WTC11 (cell line): ENCODE measurements at places on chromosomes 16 and 17.

- no peak overlapping the region for H3K27ac ChIP-seq
- H3K4me1 ChIP-seq, result no peaks in the 10 kb centered on the region
Measured at GRCh38 chr17:35189291-35189690, 4.9 kb downstream of the SLC35G3 start.

DNA sequence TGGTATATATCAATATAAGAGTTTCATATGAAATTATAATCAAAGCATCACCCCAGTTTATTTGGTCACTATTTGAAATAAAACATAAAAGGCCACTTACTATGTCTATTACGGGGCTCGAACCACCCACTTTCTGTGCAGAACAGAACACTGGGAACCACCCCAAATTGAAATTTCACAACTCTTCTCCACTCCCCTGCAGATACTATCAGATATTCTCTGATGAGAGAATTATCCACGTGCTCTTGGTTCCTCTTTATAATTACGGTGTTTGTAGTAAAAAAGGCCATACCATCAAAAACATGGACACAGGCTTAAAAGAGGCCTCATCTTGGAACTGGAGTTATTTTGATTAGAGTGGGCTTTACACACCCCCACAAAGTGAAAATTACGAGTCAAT is 82.8 kb downstream of the WDR59 start:
- H3K27me3 ChIP-seq, result no peaks in the 10 kb centered on the region
- H3K4me1 ChIP-seq, result peaks cover 15% of the 10 kb centered on the region
- H3K27ac ChIP-seq, result no peak overlapping the region
- H3K4me3 ChIP-seq, result no peak overlapping the region

DNA sequence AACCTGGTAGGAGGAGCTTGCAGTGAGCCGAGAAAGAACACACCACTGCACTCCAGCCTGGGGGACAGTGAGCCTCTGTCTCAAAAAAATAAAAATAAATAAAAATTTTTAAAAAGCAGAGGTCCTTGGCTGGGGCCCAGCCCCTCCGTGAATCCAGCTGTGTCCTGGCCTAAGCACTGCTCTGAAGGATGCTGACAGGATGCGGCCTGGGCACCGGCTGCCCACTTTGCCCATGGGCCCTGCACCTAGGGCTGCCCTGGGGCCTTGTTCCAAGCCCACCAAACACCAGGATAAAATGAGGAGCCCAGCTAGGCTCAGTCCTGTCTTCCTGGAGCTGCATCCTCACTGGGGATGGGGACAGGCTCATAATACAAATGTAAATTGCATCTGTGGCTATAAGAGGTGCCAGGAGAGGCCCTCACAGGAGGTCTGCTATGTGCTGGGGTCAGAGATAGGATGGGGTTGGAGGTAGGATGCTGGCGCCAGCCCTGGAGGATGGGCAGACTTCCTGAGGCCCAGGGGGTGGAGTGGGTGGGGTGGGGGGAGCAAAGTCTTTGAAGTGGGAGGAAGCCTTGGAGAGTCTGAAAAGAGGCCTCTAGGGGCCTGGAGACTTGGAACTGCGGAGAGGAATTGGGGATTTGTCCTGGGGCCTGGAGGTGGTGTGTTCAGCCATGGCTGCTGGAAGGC is 6.2 kb downstream of the C16orf89 start:
- H3K4me1 ChIP-seq, result peaks cover 23% of the 10 kb centered on the region
- H3K27me3 ChIP-seq, result no peaks in the 10 kb centered on the region; the same call in 1 of the 2 replicates
- no peak for DNase-seq

- DNase-seq, result no peak
- no peaks in the 10 kb centered on the region for H3K27me3 ChIP-seq
- no peak overlapping the region for H3K27ac ChIP-seq
- peaks cover 9% of the 10 kb centered on the region for H3K36me3 ChIP-seq
- peaks cover 18% of the 10 kb centered on the region for H3K4me1 ChIP-seq
Measured at GRCh38 chr16:4800290-4801041, 2.0 kb downstream of the ROGDI start.

- no peaks in the 10 kb centered on the region for H3K4me1 ChIP-seq
- peaks cover 27% of the 10 kb centered on the region for H3K36me3 ChIP-seq
- H3K27me3 ChIP-seq, result no peaks in the 10 kb centered on the region
- H3K4me3 ChIP-seq, result no peak overlapping the region
- DNase-seq, result no peak
Measured at GRCh38 chr16:81357711-81358260, 43.0 kb downstream of the GAN start.

GRCh38 chr17:67375054-67375427 is 2.0 kb upstream of the PITPNC1 start:
- no peak for DNase-seq
- peak overlapping the region; percentile 81 for H3K4me3 ChIP-seq
- H3K36me3 ChIP-seq, result peaks cover 11% of the 10 kb centered on the region
- H3K27ac ChIP-seq, result no peak overlapping the region

- H3K4me1 ChIP-seq, result peaks cover 16% of the 10 kb centered on the region
- H3K36me3 ChIP-seq, result peaks cover 12% of the 10 kb centered on the region
- no peak for DNase-seq
- H3K27me3 ChIP-seq, result peaks cover 3% of the 10 kb centered on the region; the same call in 1 of the 2 replicates
- no peak overlapping the region for H3K4me3 ChIP-seq
Measured at GRCh38 chr16:17964196-17964595, 372.3 kb downstream of the NPIPA8 start.

GRCh38 chr16:68656751-68657150 is 11.6 kb downstream of the CDH3 start:
- DNase-seq, result no peak
- H3K27ac ChIP-seq, result no peak overlapping the region
- no peak overlapping the region for H3K4me3 ChIP-seq

DNA sequence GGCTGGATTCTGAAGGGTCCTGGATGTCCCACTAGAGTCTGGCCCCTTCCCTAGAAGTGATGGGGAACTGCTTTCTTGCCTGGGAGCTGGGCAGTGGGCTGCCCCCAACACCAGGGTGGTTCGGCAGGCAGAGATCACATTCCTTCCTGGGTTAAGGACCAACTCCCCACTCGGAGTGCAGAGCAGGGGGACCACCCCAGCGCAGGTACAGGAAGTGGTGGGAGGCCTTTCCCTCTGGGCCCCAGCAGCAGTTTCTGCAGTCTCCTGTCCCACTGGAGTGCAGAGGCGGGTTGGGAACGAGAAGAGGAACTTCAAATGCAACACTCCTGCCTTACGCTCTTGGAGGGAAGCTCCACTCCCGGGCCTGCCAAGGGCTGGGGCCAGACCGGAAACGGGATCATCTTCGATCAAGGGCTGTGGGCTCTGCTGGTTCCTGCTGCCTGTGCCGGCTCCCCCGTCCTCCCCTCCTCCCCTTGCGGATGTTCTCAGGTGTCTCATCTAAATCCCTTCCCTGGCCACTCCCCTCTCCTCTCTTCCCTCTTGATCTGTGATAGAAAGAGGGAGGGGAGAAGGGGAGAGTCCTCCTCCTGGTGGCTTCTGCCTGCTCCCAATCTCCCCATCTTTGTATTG is 9.0 kb upstream of the NGFR start:
- H3K27ac ChIP-seq, result peak overlapping the region; percentile 89; the same call in 1 of the 2 replicates
- peaks cover 65% of the 10 kb centered on the region for H3K4me1 ChIP-seq
- H3K27me3 ChIP-seq, result peaks cover 14% of the 10 kb centered on the region
- H3K36me3 ChIP-seq, result no peaks in the 10 kb centered on the region
- peak; percentile 87 for DNase-seq
- H3K4me3 ChIP-seq, result peak overlapping the region; percentile 35

DNA sequence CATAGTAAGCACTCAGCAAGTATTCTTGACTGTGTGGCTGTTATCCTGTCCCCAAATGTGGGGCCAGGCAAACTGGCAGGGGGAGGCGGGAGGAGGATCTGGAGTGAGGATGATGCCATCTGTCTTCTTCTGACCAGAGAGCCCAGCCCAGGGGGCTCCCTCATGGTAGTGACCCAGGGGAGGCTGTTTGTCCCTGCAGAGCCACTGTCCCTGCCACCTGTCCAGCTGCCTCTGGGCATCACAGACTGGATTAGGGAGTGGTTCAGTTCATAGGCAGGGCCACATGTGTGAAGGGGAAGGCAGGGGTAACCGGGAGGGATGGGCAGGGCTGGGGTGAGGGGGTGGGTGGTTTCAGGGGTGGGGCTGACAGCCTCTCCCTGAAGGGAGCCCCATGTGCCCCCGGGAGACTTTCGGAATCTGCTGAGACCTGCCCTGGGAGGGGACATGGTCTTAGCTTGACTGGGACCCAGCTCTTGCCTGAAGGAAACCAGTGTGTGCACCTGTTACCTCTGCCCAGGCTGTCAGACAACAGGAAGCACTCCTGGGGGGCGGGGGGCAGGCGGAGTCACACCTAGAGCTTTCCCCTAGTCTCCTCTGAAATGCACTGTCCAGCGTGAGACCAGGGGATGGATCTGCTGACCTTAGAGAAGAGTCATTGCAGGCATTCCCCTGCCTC is 15.2 kb downstream of the ARHGAP23 start:
- no peak overlapping the region for H3K27ac ChIP-seq
- DNase-seq, result no peak
- no peak overlapping the region for H3K4me3 ChIP-seq
- H3K4me1 ChIP-seq, result peaks cover 54% of the 10 kb centered on the region

DNA sequence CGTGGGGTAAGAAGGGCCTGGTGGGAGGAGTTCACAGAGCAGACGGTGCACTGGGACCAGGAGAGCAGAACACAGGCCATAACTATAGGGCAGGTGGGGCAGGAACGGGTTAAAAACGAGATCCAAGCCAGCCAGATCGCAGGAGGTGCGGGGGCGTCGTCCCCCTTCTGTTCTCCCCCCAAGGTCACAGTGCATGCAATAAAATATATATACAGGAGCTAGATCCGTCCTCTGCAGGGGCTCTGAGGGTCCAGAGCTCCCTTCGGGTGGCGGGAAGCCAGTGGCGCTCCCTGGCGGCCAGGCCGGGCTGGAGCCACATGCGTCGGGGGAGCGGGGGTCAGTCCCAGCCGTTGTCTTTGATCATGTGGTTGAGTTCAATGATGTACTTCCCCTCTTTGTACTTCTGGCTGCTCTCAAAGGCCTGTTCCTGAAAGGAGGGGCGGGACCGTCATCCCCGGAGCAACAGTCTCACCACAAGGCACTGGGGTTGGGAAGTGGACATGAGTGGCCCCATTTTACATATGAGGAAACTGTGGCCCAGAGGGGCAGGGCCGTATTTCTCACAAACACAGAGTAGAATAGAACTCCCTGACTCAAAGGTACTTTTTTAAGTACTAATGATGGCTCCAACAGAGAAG is 768 bp upstream of the TBX6 start:
- H3K4me1 ChIP-seq, result peaks cover 27% of the 10 kb centered on the region
- peaks cover 10% of the 10 kb centered on the region for H3K27me3 ChIP-seq
- H3K36me3 ChIP-seq, result peaks cover 18% of the 10 kb centered on the region
- H3K27ac ChIP-seq, result peak overlapping the region; percentile 98
- H3K4me3 ChIP-seq, result peak overlapping the region; percentile 87

- H3K4me1 ChIP-seq, result no peaks in the 10 kb centered on the region
- peaks cover 9% of the 10 kb centered on the region for H3K36me3 ChIP-seq
- H3K27ac ChIP-seq, result no peak overlapping the region
- H3K4me3 ChIP-seq, result no peak overlapping the region
Measured at GRCh38 chr16:4686497-4687210, 6.7 kb upstream of the NUDT16L1 start.

DNA sequence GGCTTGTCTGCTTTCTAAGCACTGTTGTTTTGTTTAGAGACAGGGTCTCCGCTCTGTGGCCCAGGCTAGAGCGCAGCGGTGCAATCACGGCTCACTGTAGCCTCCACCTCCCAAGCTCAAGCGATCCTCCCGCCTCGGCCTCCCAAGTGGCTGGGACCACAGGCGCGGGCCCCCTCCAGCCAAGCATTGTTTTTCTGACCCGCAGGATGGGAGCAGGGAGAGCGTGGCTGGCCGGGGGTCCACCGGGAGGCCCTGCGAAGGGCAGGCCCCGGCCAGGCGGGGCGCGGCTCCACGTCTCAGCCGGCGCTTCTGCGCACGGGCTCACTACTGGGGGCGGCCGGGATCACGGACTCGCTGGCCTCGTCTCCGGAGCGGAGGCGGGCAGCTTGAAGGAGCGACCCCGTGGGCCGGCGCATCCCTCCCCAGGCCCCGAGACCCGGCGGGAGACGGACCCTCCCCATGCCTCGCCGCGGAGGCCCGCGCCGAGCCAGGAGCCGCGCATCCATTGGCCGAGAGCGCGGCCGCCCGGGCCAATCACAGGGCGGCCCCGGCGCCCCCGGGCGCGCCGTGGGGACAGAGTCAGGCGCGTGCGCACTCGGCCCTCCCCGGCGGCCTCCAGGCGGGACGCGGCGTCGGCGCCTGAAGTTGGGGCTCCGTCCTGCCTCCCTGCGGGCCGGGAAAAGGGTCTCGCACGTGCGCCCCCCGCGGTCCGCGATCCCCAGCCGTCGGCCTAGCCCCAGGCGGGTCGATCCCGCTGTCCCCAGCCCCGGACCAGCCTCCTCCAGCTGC is 24.9 kb downstream of the ACTG1 start:
- H3K4me1 ChIP-seq, result peaks cover 33% of the 10 kb centered on the region
- peaks cover 54% of the 10 kb centered on the region for H3K27me3 ChIP-seq
- peak; percentile 69 for DNase-seq
- no peaks in the 10 kb centered on the region for H3K36me3 ChIP-seq

DNA sequence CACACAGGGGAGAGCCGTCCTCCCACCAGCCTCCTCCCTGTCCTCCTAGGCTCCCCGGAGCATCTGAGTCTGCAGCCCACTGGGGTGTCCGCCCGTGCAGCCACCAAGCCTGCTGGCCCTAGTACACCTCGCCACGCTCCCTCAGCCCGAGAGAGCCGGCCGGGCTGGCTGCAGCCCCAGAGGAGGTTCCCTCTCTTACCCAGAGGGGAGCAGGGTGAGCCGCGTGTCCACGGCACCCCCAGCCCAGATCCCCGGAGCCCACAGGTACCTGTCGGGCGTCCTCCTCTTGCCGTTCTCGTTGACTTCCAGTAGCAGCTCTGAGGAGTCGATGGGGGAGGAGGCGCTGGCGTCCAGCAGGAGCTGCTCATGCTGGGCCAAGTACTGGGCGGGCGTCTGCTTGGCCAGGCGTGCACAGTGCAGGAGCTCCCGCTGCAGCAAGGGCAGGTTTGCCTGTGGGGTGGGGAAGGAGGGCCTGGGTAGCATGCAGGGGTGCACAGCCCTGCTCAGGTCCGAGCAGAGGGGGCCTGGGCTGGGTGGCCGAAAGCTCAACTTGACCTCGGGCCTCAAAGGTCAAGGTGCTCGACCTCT is 19.3 kb upstream of the PABPN1L start:
- H3K27me3 ChIP-seq, result peaks cover 2% of the 10 kb centered on the region
- H3K4me1 ChIP-seq, result no peaks in the 10 kb centered on the region
- DNase-seq, result no peak
